Daoy (cell line): ENCODE measurements at places on chromosomes 2 and 18. TPM values are rescaled to one million over a fixed set of nuclear protein-coding genes. Genes with fewer than 3 reads are reported as not detected.

- DNase-seq = no peak
Measured at GRCh38 chr18:48365965-48366364, 43.2 kb downstream of the ZBTB7C start.

DNA sequence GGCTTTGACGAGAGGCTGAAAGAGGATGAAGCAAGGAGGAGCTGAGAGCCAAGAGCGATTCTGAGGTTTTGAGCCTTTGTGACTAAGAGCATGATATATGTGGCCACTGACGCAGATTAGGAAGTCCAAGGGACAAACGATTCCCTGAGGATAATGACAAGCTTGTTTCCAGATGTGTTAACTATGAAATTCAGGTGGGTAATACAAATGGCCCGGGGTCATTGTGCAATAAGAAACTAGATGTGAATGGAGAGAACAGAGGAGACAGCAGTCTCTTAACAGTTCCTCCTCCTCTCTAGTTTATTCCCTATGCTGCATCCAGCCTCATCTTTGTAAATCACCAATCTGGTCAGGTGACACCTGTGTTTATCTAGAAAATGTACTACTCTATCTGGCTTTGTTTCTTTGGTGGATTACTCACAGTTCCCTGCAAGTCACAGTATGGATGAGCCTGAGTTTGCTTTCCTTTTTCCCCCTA is 84.2 kb downstream of the SOCS6 start:
- peak; percentile 77 for DNase-seq

SERPINB10 gene
- total RNA-seq = 1.5 and 9.9 TPM in 2 replicates

DNA sequence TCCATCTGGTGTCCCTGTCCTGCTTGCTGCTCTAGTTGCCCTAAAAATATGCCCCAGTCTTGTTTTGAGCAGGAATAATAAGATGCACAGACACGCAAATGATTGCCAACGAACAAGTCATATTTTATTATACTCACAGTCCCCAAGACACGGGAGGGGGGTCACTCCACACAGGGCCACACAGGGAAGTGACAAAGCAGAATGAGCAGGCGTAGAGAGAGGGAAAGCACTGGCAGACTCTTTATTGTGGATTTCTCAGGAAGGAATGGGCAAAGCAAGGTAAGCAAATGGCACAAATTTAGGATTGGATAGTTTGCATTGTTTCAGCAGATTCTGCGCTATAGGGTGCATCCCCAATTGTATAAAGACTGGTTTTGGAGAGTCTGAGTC is 20.7 kb upstream of the ZDBF2 start:
- DNase-seq = no peak

DNA sequence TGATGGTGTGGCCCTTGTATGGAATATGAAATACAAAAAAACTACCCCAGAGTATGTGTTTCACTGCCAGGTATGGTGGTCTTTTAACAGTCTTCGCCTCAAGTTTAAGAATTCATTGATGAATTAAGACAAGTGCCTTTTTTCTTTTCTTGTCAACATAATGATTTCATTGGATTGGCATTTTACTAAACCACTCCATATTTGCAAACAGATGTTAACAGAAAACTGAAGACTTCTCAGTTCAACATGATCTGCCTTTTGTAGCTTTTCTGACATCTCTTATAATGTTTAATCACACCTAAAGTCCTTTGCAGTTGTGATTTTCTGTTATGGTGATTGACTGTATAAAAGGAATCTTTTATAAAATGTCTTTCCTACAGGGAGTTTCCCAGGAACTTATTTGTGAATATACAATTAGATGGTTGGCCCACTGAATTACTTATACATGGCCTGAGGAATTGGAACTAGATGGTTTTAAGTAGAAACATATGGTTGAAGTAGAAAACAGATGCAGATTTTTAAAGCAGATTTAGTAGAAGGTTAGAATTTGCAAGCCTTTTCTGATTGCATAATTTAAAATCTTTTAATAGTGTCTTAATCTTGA is 39.7 kb downstream of the DYNC1I2 start:
- DNase-seq = no peak

- DNase-seq = no peak
Measured at GRCh38 chr2:64157792-64158191, 13.6 kb upstream of the PELI1 start.

DNA sequence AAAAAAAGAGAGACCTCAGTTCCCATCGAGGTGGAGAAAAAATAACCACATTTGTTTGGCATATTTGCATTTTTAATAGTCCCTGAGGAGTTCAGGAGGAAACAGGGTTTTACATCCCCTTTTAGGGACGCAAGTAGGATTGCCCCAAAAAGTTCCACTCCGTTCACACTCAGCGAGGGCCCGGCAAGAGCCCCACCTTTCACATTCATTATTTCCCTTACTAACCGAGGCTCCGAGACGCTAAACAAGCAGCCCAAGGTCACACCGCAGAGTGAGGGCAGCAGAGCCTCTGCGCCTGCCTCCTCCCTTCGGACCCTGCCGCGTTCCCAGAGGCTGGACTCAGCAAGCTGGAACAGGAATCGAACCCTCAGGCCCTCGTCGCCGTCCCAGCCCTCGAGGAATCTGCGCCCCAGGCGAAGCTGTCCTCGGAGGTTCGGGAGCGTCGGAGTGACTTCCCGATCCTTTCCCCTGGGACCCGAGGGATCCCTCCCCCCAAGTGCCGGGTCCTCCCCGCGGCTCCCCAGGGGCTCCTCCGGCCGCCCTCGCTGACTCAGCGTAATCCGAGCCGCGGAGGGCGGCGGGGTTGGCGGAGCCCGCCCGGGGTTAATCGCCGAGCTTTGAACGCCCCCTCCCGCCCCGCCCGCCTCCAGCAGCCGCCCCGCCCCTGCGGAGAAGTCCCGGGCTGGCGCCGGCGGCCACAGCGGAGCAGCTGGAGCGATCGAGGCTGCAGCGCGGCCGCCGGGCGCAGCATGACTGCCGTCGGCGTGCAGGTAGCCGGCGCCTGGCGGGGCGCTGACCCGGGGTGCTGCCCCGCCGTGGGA is at the start of gene TMEM37:
TMEM37 (plus strand) TSS at position 700 of the 821 bp plus-strand sequence; CDS start at position 750, 50 bp downstream.
- peak; percentile 78 for DNase-seq

DNA sequence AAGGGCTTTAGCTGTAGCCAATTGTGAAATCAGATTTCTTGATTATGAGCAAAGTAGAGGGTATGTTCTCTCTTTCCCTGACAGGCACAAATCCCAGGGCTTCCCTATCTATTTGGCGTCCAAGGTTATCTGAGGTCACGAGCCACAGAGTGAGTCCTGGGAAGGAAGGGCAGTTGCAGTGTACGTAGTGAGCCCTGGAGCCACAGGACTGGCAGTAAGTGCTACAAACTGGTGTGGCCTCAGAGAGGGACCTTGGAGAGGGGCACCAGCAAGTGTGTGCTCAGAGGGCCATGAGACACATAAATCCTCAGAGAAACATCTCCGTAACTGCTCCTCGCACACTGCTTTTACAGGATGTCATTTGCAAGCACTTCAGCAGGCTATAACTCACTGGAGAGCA is 115.5 kb upstream of the SH3BP4 start:
- DNase-seq = no peak

TTLL4 gene
- total RNA-seq = 13.7 and 15.4 TPM in 2 replicates

GCG gene
- not detected in 2 replicates for total RNA-seq

DNA sequence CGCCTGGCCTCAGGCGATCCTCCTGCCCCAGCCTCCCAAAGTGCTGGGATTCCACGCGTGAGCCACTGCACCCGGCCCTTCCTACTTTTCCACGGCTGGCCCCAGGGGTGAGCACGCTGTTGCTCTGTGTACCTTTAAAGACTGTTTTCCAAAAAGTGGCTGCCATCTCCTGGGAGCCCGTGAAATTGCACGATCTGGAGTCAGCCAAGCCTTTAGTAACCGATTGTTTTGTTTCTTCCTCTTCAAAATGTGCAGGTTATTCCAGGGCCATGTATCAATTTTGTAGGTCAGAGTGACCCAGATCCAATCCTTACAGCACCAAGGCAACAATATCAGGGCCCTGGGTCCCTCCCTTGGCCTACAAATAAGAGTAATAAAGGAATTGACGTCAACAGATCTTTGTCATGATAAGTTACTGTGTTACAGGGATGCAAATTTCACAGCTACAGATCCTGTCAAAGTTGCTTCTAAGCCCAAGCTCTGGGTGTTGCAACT is 135.6 kb upstream of the ZNF236 start:
- DNase-seq = peak; percentile 46

GRCh38 chr2:231810905-231811304 is 24.7 kb downstream of the COPS7B start:
- peak; percentile 48 for DNase-seq

DNA sequence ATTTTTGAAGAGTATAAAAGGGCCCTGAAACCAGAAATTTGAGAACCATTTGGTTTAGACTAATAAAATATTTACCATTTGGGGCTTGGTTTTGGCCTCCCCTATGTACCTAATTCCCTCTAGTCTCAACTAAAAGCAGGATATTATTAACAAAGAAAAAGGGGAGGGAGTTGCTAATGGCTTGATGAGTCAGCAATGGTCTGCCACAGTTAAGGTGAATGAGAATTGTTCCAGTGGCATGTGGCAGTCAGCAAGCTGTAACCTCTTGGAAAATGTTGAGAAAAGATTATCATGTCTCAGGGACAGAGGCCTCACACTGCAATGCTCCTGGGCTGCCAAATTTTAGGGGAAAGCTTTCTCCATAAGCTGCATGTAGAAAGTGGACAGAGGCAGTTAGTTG is 20.1 kb upstream of the SLC39A10 start:
- DNase-seq = peak; percentile 27

GRCh38 chr2:196957442-196957841 is 30.9 kb upstream of the PGAP1 start:
- DNase-seq = no peak

DNA sequence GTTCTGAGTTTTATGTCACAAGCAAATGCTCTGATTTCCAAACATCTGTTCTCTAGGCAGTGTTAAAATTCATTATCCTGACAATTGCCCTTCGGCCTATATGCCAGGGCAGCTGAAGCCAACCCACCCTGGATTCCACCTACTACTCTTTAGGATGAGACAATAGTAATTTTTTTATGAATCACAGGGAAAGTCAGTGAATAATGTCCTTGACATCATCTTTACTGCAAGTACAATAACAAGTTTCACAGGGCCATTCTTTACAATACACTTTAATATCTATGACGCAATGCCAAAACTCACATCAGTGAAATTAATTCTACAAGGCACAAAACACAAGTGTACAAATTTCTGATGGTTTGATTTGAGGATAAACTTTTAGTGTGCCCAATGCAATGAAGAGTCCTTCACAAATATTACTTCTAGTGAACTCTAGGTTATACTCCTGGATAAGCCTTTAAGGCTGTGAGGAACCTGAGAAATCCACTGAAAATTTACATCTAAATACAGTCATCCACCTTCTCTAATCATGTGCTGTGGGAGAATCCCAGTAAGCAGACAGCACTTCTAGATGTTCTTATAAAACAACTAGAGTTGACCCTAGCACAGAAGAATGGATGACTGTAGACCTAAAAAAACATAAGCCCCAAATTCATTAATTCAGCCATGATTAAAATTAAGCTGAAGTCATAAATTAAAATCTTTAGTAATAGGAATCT is 77.3 kb upstream of the CTLA4 start:
- no peak for DNase-seq

- no peak for DNase-seq
Measured at GRCh38 chr18:75204732-75205513, 4.0 kb downstream of the PTGR3 start.

GRCh38 chr2:225494100-225494459 is 94.6 kb downstream of the NYAP2 start:
- no peak for DNase-seq

DNA sequence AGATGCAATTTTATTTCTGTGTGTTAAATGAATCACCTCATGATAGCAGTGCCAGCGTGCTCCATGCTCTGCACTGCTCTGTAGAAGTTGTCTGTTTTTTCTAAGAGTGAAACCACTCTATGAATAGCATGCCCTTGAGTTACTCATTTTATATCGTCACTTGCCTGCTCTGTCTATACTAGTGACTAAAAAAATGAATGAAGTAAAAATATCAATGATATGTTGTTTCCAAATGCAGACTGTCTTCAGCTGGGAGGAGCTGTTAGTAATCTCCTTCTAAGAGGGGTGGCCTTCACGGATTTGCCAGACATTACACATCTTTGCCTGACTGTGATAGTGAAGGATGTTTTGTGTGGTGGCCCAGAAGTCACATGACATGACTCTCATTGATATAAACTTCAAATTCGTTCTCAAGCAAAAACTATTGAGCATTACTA is 852.1 kb downstream of the CNTNAP5 start:
- no peak for DNase-seq

DNA sequence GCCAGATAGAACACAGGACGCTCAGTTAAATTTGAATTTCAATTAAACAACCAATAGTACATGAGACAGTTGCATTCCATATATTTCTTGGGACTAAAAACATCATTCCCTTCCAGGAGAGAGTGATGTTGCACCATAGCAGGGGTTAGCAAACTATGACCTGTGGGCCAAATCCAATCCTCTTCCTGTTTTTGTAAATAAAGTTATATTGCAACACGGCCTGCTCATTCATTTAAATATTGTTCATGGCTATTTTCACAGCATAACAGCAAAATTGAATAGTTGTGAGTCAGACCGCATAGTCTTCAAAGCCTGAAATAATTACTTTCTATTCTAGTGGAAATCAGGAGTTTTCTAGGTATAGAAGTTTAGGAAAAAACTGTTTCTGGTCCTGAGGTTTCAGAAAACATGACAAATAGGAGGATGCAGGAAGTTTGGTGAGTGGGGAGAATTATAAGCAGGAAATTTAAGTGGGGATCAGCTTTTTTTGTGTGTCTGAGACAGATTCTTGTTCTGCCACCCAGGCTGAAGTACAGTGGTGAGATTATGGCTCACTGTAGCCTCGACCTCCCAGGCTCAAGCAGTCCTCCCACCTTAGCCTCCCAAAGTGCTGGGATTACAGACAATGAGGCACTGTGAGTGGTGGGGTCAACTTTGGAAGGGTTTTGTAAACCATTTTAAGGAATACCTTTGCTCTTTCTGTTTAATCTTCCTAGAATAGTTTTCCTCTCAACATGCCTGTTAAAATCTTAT is 131.5 kb downstream of the SOCS6 start:
- no peak for DNase-seq
